ENCODE measurements at places on chromosomes 5 and 9.

DNA sequence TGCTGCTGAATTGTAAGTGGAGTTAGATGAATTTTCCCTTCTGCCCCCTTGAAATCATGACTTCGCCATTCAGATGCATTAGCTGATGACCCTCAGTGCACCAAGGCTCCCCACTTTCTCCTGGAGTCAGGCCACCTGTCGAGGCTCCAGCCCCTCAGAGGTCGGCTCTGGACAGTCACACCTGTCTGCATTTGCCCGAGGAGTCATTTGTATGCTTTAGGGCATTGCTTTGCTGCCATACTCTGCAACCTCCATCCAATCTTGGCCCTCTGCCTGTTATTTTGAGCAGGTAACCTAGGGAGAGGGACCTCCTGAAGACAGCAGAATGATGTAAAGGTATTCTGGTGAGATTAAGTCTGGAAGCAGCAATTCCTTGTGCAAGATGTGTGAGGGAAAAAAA, 144.8 kb downstream of the MACROH2A1 start:
- no peak for DNase-seq

GRCh38 chr5:140112685-140113179, 1.2 kb upstream of the PURA start:
- no peak for DNase-seq

DNA sequence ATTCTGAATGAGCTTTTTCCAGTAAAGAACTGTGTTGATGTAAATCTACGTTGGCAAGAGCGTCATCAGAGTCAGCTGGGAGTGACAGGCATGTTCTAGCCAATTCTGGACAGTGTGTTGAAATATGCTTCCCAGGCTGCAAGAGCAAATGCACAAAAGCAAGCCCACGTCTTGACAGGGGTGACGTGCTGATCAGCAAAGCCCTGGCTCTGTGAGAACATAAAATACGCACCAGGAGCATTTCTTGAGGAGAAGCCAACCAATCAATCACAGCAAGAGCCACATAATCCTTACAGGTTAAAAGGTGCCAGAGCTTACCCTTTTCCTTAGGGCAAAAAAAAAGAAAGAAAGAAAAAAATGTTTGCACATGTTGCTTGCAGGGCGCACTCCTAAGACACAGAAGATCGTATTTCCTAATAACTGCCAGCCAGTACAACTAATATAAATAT, 148.1 kb downstream of the PDE4D start:
- peak; percentile 88 for DNase-seq

DNA sequence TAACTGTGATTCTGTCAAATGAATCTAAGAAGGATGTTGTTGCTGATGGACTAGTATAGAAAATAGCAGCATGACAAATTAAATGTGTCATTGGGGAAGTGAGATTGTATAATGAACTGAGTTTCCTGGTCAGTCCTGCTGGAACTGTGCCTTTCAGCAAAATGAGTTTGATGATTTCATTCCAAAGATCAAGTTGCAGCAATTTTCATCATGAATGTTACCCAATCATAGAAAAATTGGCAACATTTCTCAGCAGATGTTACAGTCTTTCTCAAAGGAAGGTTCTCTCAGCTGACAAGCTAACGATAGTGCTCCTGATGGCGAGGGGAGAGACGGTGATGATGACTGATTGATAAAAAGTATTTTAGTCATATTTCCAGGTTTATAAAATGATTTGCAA, 10.7 kb downstream of the PCDHAC2 start:
- no peak for DNase-seq

DNA sequence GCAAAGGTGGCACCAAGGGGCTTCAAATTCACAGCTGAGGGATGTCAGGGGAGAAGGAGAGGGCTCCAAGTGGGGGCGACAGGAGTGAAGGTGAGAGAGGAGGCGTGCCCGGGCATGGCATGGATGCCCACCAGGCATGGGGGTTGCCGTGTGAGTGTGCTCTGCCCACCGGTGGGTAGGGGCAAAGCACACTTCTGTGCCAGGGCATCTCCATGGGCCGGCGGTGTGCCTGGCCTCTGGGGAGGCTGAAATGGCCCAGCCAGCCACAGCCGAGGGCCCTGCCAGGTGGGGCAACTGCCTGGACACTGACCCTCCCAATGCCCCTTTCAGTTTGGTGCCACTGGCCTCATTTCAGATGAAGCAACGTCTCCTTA, 14.0 kb upstream of the RNU6ATAC start:
- no peak for DNase-seq

DNA sequence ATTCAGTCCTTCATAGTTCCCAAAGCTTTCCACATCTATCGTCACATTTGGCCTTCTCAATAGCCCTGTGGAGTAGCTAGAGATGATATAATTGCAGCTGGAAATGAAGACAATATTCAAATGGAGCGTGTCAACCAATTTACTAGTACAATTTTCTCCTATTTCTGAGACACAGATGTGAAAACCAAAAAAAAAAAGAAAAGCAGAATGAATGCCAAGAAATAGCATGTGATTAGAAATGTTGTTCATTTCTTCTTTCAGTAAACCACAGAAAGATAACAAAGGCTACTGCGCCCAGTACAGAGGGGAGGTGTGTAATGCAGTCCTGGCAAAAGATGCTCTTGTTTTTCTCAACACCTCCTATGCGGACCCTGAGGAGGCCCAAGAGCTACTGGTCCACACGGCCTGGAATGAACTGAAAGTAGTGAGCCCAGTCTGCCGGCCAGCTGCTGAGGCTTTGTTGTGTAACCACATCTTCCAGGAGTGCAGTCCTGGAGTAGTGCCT, 99.0 kb downstream of the MUSK start:
- DNase-seq: no peak

GRCh38 chr9:127558581-127559246, 53.4 kb upstream of the STXBP1 start:
- DNase-seq: no peak

DNA sequence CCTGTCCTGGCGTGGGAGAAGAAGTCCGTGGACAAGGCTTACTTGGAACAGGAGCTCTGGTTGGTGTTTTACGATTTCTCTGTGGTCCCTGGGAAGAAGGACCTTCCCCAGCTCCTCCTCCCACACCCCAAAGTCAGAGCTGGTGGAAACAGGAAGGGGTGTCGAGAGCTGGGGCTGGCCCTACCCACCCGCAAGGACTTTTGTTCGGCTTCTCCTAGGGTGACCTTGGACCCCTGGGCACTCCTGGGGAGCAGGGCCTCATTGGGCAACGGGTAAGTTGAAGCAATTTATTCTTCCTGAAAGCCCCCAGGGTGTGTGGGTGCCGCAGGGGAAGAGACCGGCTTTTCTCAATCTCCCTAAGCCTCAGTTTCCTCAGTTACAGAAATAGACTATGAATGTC, 53.9 kb upstream of the ORM1 start:
- no peak for DNase-seq

DNA sequence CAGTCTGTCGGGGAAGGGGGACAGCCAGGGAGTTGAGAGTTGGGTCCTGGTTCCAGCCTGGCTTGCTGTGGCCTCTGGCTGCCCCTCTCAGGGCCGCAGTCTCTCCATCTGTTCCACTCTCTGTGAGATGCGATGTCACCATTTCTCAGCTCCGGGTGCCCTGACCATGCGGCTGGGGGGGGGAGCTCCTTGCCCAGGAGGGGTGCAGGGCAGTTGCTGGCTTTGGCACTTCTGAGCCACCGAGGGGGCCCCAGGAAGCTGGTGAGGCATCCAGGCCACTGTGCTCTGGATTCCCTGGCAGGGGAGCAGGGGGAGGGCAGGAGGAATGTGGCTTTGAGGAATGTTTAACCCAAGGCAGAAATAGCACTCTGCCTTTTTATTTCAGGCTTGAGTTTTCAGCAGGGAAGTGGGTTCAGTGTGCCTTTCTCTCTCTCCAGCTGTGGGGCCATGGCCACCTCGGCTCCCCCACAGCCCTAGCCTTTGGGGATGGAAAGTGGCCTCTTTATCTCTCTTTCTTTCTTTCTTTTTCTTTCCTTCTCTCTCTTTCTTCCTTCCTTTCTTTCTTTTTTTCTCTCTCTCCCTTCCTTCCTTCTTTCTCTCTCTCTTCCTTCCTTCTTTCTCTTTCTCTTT, 11.0 kb downstream of the NCS1 start:
- peak; percentile 28 for DNase-seq

DNA sequence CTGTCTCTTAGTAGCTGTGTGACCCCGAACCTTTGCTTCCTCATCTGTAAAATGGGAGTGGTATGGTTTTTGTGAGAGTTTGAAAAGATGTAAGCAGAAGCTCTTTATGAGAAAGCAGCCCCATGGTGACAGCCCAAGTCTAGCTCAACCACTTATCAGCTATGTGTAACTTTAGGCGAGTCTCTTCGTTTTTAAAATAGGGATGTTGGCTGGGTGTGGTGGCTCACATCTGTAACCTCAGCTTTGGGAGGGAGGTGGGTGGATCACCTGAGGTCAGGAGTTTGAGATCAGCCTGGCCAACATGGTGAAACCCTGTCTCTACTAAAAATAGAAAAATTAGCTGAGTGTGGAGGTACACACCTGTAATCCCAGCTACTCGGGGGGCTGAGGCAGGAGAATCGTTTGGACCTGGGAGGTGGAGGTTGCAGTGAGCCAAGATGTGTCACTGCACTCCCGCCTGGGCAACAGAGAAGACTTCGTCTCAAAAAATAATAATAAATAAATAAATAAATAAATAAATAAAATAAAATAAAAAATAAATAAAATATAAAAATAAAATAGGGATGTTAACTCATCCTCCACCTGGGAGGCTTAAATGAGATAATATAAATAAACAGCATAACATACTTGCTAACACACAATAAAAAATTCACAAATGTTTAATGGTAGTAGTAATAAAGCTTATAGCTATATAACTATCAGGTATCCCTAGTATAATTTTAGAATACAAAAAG, 71.7 kb downstream of the APBA1 start:
- no peak for DNase-seq

GRCh38 chr5:147921136-147921535, 14.8 kb upstream of the C5orf46 start:
- DNase-seq: no peak

Data from non-pigmented ciliary epithelial cell (primary cell).